ENCODE measurements at places on chromosomes 7 and 10.

DNA sequence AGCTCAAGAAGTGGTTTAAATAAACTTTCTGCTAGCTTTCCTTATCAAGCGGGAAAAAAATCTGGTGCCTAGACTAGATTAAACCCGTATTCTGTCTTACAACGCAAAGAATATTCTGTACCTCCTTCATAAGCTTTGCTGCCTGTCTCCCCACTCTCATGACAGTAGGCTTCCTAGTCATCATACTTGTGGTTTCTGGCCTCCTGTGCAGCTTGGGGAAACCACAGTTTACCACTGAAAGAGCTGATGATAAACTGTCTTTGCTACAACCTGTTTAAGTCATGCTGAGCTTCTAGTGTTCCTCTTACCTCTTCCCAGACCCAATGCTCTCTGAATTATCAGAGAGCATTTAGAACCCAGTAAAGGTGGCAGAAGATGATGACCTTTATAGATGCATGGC, 55.0 kb downstream of the PODXL start:
- no peak for DNase-seq

DNA sequence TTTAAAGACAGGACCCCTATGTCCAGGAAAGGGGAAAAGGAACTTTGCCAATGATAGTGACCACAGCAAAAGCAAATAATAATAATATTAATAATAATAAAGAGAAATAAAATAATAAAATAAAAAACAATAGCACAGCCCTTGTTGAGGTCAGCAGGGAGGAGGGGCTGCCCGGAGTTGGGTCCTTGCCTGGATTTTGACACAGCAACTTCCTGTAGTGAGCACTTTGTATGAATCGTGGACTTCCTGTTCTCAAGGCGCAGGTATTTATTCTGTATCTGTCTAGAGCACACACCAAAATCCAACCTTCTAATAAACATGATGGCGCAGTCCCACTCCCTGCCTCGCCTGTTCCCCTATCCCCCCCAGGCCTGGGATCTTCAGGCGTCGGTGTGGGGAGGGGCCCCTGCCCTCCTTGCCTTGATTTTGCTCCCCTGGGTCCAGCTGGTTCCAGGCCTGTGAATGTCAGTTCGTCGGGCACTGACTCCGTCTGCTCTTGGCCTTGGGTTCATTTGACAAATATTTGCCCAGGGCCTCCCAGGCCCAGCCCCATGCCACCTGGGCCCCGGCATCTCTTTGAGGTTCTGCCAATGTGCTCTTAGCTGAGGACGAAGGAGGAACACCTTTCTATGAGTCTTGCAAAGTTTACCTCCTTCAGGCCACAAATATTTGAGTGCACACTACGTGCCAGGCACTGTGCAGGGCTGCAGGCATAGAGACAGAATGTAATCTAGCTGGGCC, 13.9 kb downstream of the TRIM8 start:
- DNase-seq, result no peak

DNA sequence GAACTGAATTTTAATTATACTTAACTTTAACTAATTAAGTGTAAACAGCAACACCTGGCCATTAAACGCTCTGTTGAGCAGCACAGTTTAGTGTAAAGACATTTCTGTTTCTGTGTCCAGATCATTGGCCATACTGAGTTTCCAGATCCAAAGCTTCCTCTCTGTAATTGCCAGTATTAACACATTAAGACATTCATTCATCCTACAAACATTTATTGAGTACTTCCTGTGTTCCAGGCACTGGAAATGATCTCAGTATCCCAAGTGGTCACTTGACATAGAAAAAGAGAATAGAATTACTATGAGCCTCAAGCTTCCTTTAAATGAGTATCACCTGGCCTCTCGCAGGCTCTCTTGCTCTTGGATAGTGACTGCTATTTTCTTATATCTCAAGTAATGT, 618.1 kb downstream of the SORCS3 start:
- no peak for DNase-seq

DNA sequence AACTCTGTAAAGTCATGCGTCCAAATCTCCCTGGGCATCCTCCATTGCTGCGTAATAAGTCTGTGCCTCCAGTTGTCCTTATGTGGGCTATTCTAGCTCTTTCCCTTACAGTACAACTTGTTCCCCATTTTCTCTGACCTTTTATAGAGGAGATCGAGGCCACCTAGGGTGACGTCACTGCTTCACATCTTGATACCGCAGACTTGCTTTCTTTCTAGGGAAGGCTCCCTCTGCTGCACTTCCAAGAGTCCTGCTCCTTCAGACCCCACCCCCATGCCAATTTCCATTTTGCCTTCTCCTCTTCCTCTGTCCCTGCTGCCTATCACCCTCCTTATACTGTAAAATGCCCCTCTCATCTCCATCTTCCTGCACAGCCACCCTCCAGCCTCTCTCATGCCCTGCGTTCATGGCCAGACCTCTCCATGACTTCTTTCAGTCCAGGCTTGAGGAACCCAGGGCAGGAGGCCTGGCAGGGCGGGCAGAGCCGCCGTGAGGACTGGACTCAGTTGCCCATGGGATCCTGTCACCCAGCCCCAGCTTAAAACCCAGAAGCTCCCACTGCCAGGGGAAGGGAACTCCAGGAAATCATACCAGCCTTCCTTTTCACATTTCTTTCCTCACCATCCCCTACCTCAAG, 57.5 kb downstream of the CAMK1D start:
- DNase-seq, result no peak

DNA sequence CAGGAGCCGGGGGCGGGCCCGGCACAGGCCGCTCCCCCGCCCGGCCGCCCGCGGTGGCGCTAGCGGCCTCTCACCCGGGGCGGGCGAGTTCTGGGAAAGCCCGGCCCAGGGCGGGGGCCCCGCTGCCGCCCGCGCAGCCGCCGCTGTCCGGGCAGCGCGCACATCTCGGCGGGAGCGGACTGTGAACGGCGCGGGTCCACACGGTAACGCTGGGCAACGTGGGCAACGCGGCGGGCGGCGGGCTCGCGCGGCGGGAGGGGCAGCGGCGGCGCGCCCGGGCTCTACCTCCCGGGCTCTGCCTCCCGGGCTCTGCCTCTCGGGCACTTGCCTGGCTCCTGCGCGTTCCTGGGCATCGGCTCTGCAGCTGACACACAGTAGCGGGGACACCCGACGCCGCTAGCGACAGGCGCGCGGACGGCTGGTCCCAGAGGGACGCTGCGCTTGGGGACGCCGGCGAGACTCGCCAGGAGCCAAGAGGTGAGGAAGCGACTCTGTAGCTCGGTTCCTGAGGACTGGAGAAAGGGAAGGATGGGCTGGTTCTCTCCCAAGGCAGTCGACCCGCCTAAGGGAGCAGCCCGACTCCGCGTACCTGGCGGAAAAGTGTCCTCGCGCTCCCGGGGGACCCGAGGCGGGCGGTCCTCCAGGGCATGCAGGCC, at the start of gene PLCE1:
TSS of gene PLCE1 (plus strand) at position 150 of the 656 bp plus-strand sequence. CDS start 37,116 bp downstream, outside the sequence.
- no peak for DNase-seq

GRCh38 chr10:86340991-86341260, 25.7 kb downstream of the GRID1 start:
- no peak for DNase-seq

GRCh38 chr7:129757991-129758390, 146.5 kb downstream of the NRF1 start:
- DNase-seq, result no peak

DNA sequence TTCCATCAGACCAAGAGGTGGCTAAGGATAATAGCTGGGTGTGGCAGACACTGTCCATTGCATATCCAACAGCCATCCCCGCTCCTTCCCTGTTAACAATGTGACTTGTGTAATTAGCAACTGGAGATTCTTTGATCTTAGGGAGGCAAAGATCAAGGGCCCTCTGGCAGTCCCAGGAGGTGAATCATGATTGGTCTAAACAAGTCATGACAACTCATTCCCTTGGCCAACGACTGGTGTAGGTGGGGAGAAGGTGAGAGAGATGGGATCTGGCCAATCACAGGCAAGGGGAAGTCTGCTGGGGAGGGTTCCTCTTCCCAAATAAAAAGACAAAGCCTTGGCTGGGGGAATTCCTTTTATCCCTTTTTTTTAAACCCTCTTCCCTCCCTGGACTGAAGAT, 46.2 kb upstream of the COMTD1 start:
- no peak for DNase-seq

DNA sequence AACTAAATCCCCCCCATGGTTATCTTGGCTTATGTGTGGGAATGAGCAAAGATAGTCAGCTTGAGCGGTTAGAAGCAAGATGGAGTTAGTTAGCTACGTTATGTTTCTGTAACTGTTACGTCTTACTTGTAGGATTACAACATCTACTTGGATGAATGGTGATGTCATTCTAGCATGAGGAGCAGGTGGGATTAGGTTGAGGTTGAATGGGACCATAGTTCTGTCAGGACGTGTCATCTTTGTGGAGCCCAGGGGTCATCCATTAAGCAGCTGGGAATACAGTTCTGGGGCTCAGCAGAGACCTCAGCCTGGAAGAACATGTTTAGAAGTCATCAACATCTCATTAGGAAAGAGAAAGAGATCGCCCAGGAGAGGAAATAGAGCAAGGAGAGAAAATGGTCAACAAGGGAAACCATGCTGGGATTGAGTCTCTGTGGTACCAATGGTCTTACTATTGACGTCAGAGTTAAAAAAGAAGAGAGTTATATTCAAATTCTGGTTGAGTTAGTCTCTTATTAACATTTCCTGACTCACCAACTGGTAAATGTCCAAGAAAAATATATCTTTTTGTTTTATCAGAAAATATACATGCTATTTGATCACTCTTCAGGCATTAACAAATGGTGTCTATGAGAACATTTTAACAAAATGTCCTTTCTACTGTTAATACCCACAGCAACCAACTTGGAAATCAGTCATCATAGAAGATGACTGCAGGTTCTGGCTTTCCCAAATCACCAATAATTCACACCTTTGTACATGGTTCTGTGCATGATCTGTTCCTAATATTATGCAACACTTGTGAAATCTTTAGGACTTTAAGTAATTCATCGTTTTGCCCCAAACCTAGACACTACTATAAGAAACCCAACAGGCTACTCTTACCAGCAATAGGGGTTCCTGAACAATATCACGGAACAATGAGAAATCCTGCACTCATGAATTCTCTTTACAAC, 96.9 kb downstream of the KIAA1217 start:
- DNase-seq, result no peak

DNA sequence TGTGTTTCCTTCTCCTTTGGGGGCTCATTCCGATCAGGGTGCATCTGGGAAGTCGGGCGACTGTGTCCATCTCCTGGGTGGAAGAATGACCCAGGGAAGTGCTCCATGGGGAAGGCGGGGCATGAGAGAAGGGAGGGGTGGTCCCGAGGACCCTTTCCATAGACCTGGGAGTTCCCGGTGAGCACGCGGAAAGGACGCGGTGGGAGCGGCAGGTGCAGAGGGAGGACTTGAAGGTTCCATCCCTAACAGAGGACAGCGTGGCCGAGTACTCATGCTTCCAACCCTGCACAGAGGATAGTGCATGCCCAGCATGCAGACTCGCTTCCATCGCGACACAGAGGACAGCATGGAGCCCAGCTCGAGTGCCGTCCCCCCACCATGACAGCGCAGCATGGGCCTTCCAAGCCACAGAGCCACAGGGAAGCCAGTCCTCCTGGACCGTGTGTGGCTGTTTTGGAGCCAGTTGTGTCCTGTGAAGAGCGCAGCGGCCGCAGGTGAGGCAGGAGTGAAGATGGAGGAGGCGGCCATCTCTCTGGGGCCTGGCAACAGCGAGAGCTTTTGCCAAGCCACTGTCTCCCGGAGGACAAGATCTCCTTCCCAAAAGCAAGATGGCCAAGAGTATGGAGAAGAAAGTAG, 281.4 kb downstream of the DNAJB6 start:
- DNase-seq, result no peak

DNA sequence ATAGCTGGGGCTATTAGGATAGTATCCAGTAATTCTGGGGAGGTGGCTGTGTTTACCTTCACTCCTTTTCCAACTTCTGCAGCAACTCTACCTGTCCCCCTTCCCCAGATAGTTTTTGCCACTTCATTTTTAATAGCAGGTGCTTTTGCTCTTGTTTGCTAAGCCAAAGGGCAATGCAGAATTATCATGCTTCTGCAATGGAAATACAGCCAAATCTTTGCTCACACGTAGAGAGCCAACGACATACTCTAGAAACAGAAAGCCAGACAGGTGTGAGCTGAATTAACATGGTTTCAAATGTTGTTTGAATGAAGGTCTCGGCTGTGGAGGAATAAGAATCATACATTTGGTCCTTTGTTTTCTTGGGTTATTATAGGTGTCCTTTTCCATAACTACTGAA, 14.4 kb downstream of the PLEKHS1 start:
- no peak for DNase-seq

All from HS-27A (cell line).